ENCODE measurements at places on chromosomes 11 and 22. TPM values are rescaled to one million over a fixed set of nuclear protein-coding genes. Genes with fewer than 3 reads are reported as not detected.

Gene GLYAT
- not detected for total RNA-seq

Gene RIC3
- under 0.01 TPM for total RNA-seq

Gene RFPL3
- total RNA-seq, result not detected

Gene TEX54
- total RNA-seq, result not detected

Gene SYT8
- not detected for total RNA-seq

Gene BIRC3
- 0.89 TPM for total RNA-seq
